Activated CD8-positive, alpha-beta memory T cell treated with anti-CD3 and anti-CD28 coated beads, Interleukin-2, amount 10 ng/mL, durations not matched to agents 7 days and 5 days (primary cell): ENCODE measurements at places on chromosomes 1 and 21. TPM values are rescaled to one million over a fixed set of nuclear protein-coding genes. Genes with fewer than 3 reads are reported as not detected.

GRCh38 chr1:204073837-204074273 lies 940 bp downstream of the SOX13 start:
- no peaks in the 10 kb centered on the region for H3K36me3 ChIP-seq
- H3K27ac ChIP-seq, result no peak overlapping the region
- H3K27me3 ChIP-seq, result peaks cover 81% of the 10 kb centered on the region

DNA sequence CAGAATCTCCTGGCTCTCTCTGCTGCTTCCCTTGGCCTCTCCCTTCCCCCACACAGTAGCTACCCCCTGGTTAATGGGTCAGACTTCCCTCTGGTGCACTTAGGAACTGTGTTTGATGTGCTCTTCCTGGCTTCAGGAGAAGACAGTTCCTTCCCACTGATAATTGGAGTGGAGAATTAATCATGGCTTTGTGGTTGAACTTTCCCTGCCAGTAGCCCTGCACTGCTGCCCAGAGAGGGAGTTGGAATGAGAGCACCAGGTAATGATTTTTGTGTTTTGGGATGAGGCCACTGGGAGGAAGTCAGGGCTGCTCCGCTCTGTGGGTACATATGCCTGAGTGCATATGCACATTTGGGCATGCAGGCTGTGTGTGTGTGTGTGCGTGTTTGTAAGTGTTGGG lies 39.7 kb upstream of the PADI2 start:
- H3K36me3 ChIP-seq, result no peaks in the 10 kb centered on the region
- H3K27ac ChIP-seq, result no peak overlapping the region
- peaks cover 6% of the 10 kb centered on the region for H3K4me1 ChIP-seq
- DNase-seq, result no peak
- no peak overlapping the region for H3K4me3 ChIP-seq

Gene ERICH3
- total RNA-seq, result 0.05 TPM

- peak; percentile 47 for DNase-seq
- H3K4me1 ChIP-seq, result no peaks in the 10 kb centered on the region
- H3K27me3 ChIP-seq, result peaks cover 15% of the 10 kb centered on the region
- H3K36me3 ChIP-seq, result no peaks in the 10 kb centered on the region
- H3K4me3 ChIP-seq, result no peak overlapping the region
Observed at GRCh38 chr1:62391369-62391971, 45.4 kb upstream of the USP1 start.

DNA sequence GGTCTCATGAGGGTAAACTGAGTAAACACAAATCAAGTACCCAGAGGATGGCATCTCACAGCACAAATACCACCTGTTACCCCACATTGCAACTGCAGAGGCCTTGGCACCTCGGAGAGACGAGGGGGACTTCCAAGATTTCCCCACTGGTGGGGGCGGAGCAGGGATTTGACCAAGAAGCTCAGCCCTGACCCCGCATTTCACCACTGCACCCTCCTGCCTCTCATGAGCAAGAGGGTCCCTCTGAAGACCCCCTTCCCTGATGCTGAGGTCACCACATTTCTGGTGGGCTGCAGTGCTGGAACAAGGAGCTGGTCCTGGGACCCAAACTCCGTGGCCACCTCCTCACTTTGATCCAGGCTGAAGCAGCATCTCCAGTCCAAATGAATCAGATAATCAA lies 342.4 kb downstream of the NPHP4 start:
- H3K27me3 ChIP-seq, result peaks cover 9% of the 10 kb centered on the region
- DNase-seq, result peak; percentile 27
- H3K4me1 ChIP-seq, result peaks cover 9% of the 10 kb centered on the region
- no peak overlapping the region for H3K27ac ChIP-seq
- no peak overlapping the region for H3K4me3 ChIP-seq

- no peak overlapping the region for H3K4me3 ChIP-seq
- no peak overlapping the region for H3K27ac ChIP-seq
- H3K27me3 ChIP-seq, result no peaks in the 10 kb centered on the region
- peaks cover 6% of the 10 kb centered on the region for H3K36me3 ChIP-seq
- no peak for DNase-seq
Observed at GRCh38 chr1:221774054-221774842, 32.4 kb upstream of the DUSP10 start.

Gene S100A3
- total RNA-seq, result not detected

- H3K27ac ChIP-seq, result no peak overlapping the region
- DNase-seq, result no peak
- no peaks in the 10 kb centered on the region for H3K36me3 ChIP-seq
- H3K4me3 ChIP-seq, result no peak overlapping the region
Observed at GRCh38 chr1:62589321-62589720, 8.0 kb upstream of the ANGPTL3 start.

DNA sequence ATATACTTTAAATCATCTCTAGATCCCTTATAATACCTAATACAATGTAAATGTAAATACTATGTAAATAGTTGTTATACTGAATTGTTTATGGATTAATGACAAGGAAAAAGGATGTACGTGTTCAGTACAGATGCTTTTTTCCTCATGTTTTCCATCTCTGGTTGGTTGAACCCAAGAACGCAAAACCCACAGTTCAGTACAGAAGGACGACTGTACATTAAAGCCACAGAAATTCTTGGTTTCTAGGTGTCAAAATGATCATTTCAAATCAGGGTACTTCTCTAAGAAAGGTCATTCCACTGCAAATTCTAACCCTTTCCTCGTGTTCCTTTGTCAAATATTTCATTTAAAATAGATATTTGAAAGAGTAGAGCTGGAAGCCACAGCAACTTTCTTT lies 158.1 kb downstream of the VAV3 start:
- no peak overlapping the region for H3K4me3 ChIP-seq
- no peak overlapping the region for H3K27ac ChIP-seq
- no peak for DNase-seq
- peaks cover 8% of the 10 kb centered on the region for H3K27me3 ChIP-seq
- H3K4me1 ChIP-seq, result peaks cover 26% of the 10 kb centered on the region

- H3K36me3 ChIP-seq, result peaks cover 34% of the 10 kb centered on the region
- no peak overlapping the region for H3K4me3 ChIP-seq
- no peak overlapping the region for H3K27ac ChIP-seq
- H3K27me3 ChIP-seq, result no peaks in the 10 kb centered on the region
- no peak for DNase-seq
Observed at GRCh38 chr1:184789884-184790283, 35.2 kb upstream of the EDEM3 start.

DNA sequence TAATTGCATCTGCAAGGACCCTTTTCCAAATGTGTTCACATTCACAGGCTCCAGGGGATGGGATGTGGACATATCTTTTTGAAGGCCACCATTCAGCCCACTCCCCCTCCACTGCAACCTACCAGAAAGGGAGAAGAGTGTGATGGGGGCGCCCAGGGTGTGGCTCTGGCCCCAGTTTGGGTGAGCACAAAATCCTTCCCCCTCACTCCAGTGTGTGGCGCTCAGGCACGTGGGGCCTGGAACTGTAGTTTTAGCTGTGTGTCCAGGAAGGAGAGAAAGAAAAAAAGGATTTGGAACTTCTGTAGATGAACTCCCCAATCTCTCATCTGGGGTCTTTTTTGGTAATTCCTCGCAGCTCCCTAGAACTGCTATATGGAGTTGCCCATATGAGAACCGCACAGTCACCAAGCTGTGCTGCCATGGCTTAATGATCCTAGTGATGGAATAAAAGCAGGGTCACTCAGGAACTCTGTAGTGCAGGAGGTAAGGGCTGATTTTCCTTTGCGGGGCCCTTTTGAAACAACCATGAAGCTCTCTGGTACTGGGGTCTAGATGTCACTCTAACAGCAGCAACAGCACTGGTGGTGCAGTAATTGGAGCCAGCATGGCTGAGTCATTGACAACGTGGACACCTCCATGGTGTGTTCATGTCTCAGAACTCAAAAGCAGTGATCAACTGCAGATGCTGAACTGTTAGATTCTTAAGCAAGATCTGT lies 17.0 kb downstream of the AGT start:
- H3K27ac ChIP-seq, result no peak overlapping the region
- peaks cover 7% of the 10 kb centered on the region for H3K27me3 ChIP-seq
- H3K4me3 ChIP-seq, result no peak overlapping the region
- DNase-seq, result no peak

- H3K4me1 ChIP-seq, result no peaks in the 10 kb centered on the region
- H3K27me3 ChIP-seq, result no peaks in the 10 kb centered on the region
- no peak overlapping the region for H3K27ac ChIP-seq
- H3K36me3 ChIP-seq, result no peaks in the 10 kb centered on the region
- H3K4me3 ChIP-seq, result no peak overlapping the region
Observed at GRCh38 chr1:195580988-195581387, 1027.3 kb downstream of the KCNT2 start.

DNA sequence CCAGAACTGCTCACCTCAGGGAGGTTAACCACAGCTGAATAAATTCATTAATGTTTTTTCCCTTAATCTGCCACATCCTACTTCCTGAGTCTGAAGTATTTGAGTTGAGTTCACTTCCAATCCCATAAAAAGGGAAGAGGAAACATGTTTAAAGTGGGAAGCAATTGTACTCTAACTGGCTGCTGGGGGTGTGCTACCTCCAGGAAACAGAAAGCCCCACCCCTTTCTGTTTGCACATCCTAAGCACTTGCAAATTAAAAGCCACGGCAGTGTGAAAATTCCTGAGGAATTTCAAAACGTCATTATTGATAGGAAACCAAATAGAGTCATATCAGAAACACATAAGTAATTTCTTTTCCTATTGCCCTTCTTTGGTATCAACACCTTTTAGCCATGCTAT lies 307.0 kb upstream of the NR5A2 start:
- peaks cover 20% of the 10 kb centered on the region for H3K27me3 ChIP-seq
- DNase-seq, result no peak

DNA sequence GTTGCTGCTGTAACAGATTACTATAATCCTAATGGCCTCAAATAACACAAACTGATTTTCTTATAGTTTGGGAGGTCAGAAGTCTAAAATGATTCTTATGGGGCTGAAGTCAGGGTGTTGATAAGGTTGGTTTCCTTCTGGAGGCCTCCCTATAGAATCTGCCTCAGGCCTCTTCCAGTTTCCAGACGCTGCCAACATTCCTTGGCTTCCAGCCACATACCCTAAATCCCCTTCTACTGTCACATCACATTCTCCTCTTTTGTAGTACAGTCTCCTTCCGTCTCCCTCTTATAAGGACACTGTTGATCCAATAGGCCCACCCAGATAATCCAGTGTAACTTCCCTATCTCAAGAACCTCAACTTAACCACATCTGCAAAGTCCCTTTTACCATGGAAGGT lies 145.3 kb upstream of the NCAM2 start:
- H3K27ac ChIP-seq, result no peak overlapping the region
- no peaks in the 10 kb centered on the region for H3K36me3 ChIP-seq
- DNase-seq, result no peak
- H3K4me1 ChIP-seq, result no peaks in the 10 kb centered on the region

Gene LCE2A
- total RNA-seq, result not detected

Gene HTR1D
- not detected for total RNA-seq

GRCh38 chr1:38139738-38140487 lies 93.3 kb upstream of the POU3F1 start:
- H3K36me3 ChIP-seq, result no peaks in the 10 kb centered on the region
- no peak overlapping the region for H3K4me3 ChIP-seq
- no peak for DNase-seq
- no peak overlapping the region for H3K27ac ChIP-seq

GRCh38 chr21:45828580-45829570 lies 152.7 kb upstream of the COL6A1 start:
- H3K27me3 ChIP-seq, result peaks cover 12% of the 10 kb centered on the region
- H3K4me3 ChIP-seq, result no peak overlapping the region
- H3K27ac ChIP-seq, result no peak overlapping the region
- DNase-seq, result peak; percentile 33
- H3K36me3 ChIP-seq, result no peaks in the 10 kb centered on the region

Gene TSEN15
- total RNA-seq, result 45.1 TPM

- peak overlapping the region; percentile 90 for H3K4me3 ChIP-seq
- peaks cover 58% of the 10 kb centered on the region for H3K27me3 ChIP-seq
- DNase-seq, result no peak
- peaks cover 35% of the 10 kb centered on the region for H3K4me1 ChIP-seq
- H3K36me3 ChIP-seq, result peaks cover 4% of the 10 kb centered on the region
Observed at GRCh38 chr1:212605441-212606394, 2.8 kb upstream of the ATF3 start.

- no peak overlapping the region for H3K4me3 ChIP-seq
- H3K27me3 ChIP-seq, result no peaks in the 10 kb centered on the region
- DNase-seq, result no peak
- H3K27ac ChIP-seq, result no peak overlapping the region
- no peaks in the 10 kb centered on the region for H3K36me3 ChIP-seq
Observed at GRCh38 chr1:213605732-213606131, 382.0 kb upstream of the PROX1 start.

- no peaks in the 10 kb centered on the region for H3K4me1 ChIP-seq
- no peaks in the 10 kb centered on the region for H3K36me3 ChIP-seq
- no peak overlapping the region for H3K27ac ChIP-seq
- DNase-seq, result no peak
Observed at GRCh38 chr21:32134441-32135130, 144.3 kb downstream of the MIS18A start.

GRCh38 chr1:66542314-66542713 lies 8.4 kb downstream of the SGIP1 start:
- DNase-seq, result no peak
- peaks cover 25% of the 10 kb centered on the region for H3K27me3 ChIP-seq
- no peaks in the 10 kb centered on the region for H3K36me3 ChIP-seq
- no peak overlapping the region for H3K27ac ChIP-seq
